Fibroblast of villous mesenchyme (primary cell): ENCODE measurements at places on chromosomes 16 and 17. TPM values are rescaled to one million over a fixed set of nuclear protein-coding genes. Genes with fewer than 3 reads are reported as not detected.

Gene DUSP3
- total RNA-seq, result 79.6 and 95.9 TPM in 2 replicates

Gene LGALS9C
- not detected in 2 replicates for total RNA-seq

Gene HS3ST3B1
- total RNA-seq, result 7.4 and 10.4 TPM in 2 replicates

Gene CCL17
- total RNA-seq, result not detected in 2 replicates

Gene TBC1D3G
- total RNA-seq, result not detected in 2 replicates

Gene DHRS7B
- 12.2 and 15.1 TPM in 2 replicates for total RNA-seq

Gene ABCC12
- total RNA-seq, result under 0.01 TPM in 1 of 2 replicates, not detected in the other

Gene ADAD2
- not detected in 2 replicates for total RNA-seq

Gene CA5A
- not detected in 2 replicates for total RNA-seq

Gene AATK
- under 0.01 and 0.32 TPM in 2 replicates for total RNA-seq

Gene CCL8
- total RNA-seq, result not detected in 2 replicates

Gene KRT28
- total RNA-seq, result not detected in 2 replicates

Gene PLA2G10
- total RNA-seq, result not detected in 2 replicates

Gene EMP2
- 10.6 and 13.0 TPM in 2 replicates for total RNA-seq

Gene CA4
- total RNA-seq, result not detected in 2 replicates

Gene C1QTNF8
- not detected in 2 replicates for total RNA-seq

Gene CMTM2
- total RNA-seq, result not detected in 2 replicates

Gene MYOCD
- total RNA-seq, result 11.0 and 14.7 TPM in 2 replicates

Gene CHST4
- not detected in 2 replicates for total RNA-seq

Gene TPSD1
- total RNA-seq, result not detected in 2 replicates

Gene EPX
- total RNA-seq, result not detected in 2 replicates

Gene TBC1D3E
- total RNA-seq, result 0.32 TPM in 1 of 2 replicates, not detected in the other

Gene HIGD1B
- not detected in 2 replicates for total RNA-seq

Gene ZNF469
- 6.0 and 9.7 TPM in 2 replicates for total RNA-seq

Gene CIBAR2
- not detected in 2 replicates for total RNA-seq

Gene BAIAP3
- total RNA-seq, result under 0.01 and 0.32 TPM in 2 replicates

Gene KRT17
- 6.1 and 14.7 TPM in 2 replicates for total RNA-seq

Gene KRT38
- total RNA-seq, result under 0.01 TPM in 1 of 2 replicates, not detected in the other

Gene ARHGDIG
- 0.32 TPM in 1 of 2 replicates, not detected in the other for total RNA-seq

Gene AMDHD2
- 31.1 and 45.7 TPM in 2 replicates for total RNA-seq
